ENCODE measurements at places on chromosomes 4 and X.
A peak's percentile ranks its signal among the peaks of the same experiment; 100 is the strongest.

DNA sequence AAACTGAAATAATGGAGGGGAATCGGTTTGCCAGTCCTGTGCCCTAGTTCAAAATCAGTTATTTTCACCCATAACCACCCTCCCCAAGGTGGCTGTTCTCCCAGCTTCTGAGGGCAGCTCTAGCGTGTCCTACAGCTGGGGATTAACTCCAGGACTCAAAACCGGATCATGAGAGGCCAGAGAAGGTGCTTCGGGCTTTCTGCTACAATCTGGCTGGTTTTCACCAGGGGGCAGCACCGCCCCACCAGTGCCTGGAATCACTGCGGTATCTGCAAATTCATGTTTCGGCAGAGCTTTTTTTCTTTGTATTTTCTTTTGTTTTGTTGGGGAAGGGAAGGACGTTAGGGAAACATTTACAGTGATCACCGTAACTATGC, 28.4 kb downstream of the PDHA1 start:
- DNase-seq = peak; percentile 76

GRCh38 chr4:183370786-183371185, 48.6 kb upstream of the CLDN24 start:
- no peak for DNase-seq

- no peak for DNase-seq
Observed at GRCh38 chr4:145988628-145989027, 50.0 kb upstream of the ZNF827 start.

GRCh38 chr4:69773484-69773883, 13.1 kb upstream of the SULT1B1 start:
- DNase-seq = no peak

DNA sequence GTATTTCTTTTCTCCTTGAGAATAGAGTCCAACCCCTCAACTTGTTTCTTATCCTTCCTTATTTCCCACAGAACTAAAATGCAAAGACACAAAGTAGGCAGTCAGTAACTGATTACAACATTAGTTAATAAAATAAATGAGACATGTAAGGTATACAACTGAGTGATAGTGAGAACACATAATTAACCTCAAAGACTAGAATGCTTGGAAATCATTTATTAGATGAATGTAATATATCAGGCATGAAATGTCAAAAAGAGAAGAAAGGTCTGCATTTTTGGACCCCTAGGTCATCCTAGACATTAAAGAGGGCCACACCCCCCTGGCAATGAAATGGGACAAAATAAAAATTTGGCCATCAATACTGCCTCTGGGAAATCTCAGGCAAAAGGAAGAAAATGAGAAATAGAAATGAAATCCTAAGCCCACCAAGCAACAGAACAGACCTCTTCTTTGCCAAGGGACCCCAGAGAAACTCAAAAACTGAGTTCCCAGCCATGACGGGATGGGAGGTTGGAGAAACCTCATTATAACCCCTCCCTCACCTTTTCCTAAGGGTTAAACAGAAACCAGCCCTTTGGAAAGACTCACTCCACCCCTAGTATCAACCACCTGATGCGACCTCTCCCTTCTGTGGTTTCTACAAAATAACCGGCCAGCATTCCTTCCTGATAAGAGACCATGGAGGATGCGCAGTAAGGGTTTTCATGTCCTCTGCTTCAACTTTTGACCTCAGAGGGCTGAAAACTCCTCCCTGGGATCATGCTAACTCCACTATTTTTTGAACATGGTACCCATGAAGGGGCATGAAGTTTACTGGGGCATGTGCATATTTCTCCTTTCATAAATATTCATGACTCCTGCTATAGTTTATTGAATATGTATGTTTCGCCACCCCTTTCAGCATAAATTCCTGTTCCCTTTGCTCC, 90.0 kb upstream of the EXOC1L start:
- no peak for DNase-seq

DNA sequence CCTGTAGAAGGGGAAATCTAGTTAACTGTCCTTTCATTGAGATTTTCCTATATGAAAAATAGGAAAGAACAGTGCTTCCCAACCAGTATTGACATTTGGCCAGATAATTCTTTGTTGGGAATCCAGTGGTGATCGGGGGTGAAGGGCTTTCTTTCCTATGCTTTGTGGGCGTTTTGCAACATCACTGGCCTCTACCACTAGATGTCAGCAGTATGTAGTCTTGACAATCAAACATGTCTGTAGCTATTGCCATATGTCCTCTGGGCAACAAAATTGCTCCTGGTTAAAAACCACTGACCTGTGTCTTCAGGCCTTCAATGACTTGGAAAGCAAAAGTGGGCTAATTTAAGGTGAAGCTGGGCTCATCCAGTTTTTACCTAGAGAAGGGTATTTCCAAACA, 658.5 kb downstream of the DACH2 start:
- no peak for DNase-seq

DNA sequence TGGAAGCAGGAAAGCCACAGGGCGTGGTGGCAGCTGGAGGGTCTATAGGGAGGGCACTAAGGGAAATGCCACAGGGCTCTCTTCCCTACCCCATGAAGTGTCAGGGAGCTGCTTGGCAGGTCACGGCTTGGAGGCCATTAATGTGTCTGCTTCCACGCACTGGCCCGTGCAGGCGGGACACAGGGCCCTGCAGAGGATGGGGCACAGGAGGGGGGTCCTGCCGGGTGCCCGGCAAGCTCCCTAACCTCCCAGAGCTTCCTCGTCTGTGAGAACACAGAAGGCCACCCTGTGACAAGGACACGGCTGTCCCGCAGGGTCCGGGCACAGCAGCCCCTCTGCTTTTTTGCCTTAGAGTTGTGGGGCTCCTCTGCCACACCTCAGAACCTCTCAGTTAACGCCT, 25.5 kb downstream of the FAM53A start:
- DNase-seq = no peak

DNA sequence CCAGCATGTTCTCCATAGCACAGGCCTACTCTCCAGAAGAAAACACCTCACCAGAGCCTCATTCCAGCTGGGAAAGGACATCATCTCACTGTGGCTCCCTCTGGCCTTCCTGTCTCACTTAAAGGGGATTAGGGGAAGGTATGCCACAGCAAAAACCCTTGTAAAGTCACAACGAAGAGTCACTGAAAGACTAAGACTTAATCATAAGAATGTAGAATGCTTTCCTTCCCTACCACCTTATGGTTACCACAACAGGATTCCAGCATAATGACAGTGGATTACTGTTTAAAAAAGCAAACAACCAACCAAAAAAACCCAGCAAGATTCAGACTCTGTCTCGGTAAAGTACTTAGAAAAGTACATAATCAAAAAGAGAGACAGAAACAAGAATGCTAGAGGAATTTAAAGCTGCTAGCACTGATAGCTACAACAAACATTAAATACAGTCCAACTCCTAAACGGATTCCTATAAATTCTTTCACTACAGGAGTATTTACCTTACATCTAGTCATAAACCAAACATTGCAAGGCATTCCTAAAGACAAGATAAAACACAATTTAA, 75.1 kb downstream of the BANK1 start:
- DNase-seq = no peak

DNA sequence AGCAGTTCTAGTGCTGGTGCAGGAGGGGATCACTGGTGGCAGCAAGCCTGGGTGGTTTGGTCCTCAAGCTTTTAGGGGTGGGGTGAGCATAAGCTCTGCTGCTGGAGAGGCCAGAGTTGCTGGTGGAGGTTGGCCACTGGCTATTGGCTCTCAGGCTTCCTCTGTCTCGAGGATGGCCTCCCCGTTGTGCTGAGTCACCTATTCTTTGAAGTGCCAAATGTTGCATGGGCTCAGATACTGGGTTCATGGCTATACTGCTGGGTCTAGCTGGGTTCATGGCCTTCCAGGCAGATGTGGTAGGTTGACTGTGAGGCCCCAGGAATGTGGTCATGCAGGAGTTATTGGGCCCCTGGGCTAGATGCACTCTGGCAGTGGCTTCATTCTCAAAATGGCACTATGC, 466.3 kb downstream of the NAF1 start:
- no peak for DNase-seq

DNA sequence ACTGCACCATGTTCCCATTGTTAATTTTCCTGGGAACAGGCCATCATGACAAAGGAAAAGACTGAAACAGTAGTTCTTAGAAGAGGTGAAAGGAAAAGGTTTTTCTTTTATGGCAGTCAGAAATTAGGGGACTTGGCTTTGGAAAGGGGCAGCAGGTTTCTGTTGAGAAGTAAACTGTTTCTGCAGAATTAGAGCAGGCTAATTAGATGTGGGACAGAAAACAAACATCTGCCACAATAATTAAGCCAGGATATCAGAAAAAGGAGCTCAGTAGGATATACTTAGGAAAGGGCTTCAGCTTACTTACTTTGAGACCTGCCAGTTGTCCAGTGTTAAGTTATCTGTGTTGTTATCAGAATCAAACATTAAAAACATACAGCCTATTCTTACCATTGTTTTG, 36.7 kb upstream of the STPG2 start:
- DNase-seq = no peak

DNA sequence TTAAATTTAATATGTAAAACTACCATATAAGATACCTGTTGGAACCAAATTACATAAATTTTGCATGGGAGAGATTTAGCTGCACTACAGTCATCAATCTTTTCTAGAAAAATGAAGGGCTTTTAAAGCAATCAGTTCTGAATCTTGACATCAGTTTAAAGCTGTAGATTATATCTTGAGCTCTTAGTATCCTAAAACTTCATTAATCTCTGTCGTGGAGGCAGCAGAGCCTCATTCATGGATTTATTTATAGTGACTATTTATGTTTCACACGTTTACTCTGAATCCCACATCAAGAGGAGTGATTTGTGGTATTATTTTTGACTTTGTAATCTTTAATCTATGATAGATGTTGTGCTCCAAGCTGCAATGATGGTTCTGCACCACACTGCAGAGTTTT, 175.9 kb downstream of the PDGFC start:
- no peak for DNase-seq

DNA sequence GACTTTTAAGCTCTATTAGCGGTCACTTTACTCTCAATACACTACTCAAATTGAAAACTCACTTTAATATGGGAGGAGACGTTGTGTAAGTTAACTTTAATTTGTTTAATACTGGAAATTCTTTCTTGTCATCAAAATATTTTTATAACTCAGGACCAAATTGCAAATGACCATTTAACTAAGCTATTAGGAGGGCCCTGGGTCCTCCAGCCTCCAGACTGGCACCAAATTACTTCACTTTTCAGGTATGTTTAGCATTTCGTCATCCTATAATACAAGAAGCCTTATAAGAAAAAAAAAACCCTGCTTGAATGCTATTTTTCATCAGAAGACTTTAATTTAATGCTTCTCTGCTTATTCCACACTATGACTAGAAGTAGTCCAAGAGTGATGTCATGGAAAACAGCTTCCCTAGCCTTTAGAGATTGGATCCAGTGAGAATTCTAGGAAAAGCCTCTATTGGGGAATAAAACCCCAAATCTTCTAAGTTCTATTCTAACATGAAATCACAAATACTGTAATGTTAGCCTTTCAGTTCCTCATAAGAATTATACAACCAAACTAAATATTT, 6.6 kb downstream of the KLHL15 start:
- DNase-seq = no peak

GRCh38 chr4:39609454-39609931, 29.2 kb downstream of the SMIM14 start:
- no peak for DNase-seq

- no peak for DNase-seq
Observed at GRCh38 chrX:65928522-65928921, 111.4 kb downstream of the VSIG4 start.

- DNase-seq = peak; percentile 21
Observed at GRCh38 chrX:39688576-39689375, 409.0 kb downstream of the BCOR start.

- DNase-seq = no peak
Observed at GRCh38 chr4:47816748-47817147, 21.1 kb downstream of the CORIN start.

DNA sequence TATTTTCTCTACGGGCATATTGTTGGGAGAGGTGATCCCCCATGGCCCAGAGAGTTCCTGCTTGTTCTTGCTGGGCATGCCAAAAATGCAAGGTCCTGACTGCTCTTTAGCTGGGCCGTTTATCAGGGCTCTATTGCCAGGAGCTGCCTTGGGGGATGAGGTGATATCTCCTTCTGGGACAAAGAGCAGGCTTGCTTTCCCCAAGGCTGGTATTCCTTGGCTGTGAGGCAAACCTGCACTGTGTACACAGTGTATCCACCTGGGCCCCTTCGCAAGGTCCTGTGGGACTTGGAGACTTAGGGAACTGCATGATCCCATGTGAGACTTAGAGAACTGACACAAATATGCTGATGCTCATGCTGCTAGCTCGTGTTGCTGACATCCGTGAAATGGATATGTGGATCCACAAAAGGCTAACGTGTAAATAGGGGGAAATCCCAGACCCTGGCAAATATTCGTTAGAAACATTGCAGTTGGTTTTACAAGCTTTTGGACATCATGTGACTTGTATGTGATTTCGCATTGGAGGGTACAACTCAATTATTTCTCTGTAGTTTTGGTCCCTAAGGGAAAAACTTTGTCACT, 24.4 kb upstream of the ZFX start:
- no peak for DNase-seq

- no peak for DNase-seq
Observed at GRCh38 chr4:16157609-16158503, 68.4 kb downstream of the TAPT1 start.

GRCh38 chrX:46953137-46953527, 40.9 kb downstream of the JADE3 start:
- DNase-seq = no peak

- DNase-seq = no peak
Observed at GRCh38 chrX:123581586-123581985, 151.3 kb downstream of the THOC2 start.

DNA sequence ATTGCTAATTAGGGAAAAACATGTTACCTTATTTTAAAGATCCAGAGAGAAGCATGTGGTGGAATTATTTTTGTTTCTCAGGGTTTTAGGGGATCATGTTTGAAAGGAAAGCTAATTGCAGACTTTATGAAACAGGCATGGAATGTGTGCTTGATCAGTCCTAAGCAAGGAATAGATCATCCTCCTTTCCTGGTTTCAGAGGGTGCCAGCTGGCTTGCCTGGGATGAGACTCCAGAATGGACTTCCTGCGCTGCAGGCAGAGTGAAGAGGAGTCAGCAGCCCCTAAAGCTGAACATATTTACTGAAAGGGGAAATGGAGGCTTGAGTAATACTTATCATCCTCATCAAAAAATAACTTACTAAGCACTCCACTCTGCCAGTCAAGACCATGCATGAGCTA, 13.3 kb downstream of the FGF5 start:
- DNase-seq = no peak

GRCh38 chrX:116872931-116873330, 410.2 kb upstream of the CT83 start:
- no peak for DNase-seq

GRCh38 chr4:32142075-32142474, 1421.9 kb downstream of the PCDH7 start:
- no peak for DNase-seq

GRCh38 chr4:57443308-57443707, 333.1 kb upstream of the IGFBP7 start:
- no peak for DNase-seq

Measured in activated CD8-positive, alpha-beta T cell treated with anti-CD3 and anti-CD28 coated beads, Interleukin-2, amount 10 ng/mL, durations not matched to agents 7 days and 5 days (primary cell).